AG04450 (cell line): ENCODE measurements at places on chromosomes 1 and 21.

DNA sequence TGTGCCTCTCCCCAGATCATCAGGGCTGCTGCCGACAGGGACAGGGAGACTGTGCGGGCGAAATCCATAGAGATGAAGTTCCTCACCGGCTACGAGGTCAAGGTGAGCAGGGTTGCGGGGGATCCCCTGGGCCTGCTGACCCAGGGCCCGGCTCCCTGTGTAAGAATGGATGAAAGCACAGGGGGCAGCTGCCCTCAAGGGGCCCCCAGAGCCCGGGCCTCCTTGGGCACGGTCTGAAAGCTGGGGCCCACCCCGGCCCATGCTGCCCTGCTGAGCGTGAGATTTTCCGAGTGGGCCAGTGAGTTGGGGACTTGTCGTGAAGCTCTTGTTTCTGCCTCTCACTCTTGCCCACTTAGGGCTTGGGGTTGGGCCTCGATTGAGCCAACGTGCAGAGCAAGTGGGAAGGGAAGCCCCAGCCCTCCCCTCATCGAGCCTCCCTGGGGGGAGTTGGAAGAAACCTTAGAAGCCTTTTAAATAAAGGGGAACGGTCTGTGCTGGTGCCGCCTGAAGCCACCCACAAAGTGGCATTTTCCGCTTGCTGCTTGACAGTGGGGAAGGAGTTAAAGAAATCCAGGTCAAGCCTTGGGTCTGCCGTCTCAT lies 45.2 kb downstream of the COQ8A start:
- no peak for DNase-seq

- DNase-seq = no peak
Observed at GRCh38 chr1:53380296-53380695, 52.4 kb upstream of the LRP8 start.

DNA sequence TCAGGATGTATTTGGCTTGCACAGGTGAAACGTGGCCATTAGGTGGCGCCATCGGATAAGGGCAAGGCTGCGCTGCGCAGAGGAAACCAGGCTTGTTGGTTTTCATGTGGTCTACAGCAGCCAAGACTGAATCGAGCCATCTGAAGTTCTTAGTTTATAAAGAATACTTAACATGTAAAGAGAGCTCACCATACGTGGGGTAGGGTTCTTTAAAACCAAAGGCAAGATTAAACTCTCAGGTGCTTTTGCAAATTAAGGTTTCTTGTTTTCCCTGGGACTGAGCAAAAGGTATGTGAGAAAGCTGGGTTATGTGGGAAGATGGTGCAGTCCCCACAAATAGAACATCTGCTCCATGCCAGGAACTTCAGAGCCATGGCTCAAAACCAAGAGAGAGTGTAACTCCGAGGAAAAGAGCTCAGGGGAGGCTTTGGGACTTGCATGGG lies 9.3 kb downstream of the MASP2 start:
- DNase-seq = peak; percentile 77

GRCh38 chr1:67636146-67636545 lies 48.9 kb upstream of the GADD45A start:
- DNase-seq = no peak

DNA sequence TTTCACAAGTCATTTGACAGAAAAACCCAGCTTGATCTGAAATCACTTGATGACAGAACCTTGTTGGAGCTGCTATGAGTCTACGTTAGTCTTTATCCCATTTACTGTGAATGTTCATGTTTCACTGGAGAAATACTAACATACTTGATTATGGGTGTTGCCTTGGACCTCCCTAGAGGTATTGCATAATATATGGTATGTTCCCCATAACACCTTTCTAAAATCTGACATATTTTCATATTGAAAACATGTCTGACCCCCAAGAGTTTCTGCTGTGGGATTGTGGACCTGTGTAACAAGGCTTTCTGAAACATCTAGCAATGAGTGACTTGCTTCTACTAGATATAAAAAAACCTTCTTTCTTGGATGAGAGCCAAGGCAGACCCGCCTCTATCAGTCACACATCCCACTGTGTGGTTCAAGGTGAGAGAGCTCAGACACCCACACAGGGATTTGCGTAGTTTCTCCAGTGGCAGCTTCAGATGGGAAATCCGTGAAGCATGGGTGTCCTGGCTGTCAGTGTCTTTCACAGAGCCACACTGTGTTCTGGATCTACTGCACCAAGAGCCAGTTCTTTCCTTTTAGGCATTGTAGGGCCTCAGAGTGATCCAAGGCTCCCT lies 4.6 kb downstream of the NENF start:
- DNase-seq = no peak

DNA sequence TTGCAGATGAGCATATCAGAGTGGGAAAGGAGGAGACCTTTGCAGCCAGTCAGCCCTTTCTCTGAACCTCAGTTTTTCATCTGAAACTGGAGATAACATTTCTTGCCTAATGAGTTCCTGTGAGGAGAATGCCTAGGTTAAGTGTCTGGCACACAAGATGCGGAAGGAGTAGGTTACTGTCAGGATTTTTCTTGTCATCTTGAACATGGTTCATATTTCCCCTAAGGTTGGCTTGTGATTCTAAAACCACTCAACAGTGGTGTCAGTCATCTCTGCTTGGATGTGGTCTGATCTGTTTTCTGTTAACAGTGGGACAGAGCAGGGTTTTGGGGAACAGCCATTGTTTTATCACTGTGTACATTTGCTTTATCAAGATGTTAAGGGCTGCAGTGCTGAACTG lies 70.6 kb downstream of the TGFB2 start:
- no peak for DNase-seq

GRCh38 chr1:232748910-232749368 lies 56.3 kb upstream of the MAP10 start:
- DNase-seq = no peak

DNA sequence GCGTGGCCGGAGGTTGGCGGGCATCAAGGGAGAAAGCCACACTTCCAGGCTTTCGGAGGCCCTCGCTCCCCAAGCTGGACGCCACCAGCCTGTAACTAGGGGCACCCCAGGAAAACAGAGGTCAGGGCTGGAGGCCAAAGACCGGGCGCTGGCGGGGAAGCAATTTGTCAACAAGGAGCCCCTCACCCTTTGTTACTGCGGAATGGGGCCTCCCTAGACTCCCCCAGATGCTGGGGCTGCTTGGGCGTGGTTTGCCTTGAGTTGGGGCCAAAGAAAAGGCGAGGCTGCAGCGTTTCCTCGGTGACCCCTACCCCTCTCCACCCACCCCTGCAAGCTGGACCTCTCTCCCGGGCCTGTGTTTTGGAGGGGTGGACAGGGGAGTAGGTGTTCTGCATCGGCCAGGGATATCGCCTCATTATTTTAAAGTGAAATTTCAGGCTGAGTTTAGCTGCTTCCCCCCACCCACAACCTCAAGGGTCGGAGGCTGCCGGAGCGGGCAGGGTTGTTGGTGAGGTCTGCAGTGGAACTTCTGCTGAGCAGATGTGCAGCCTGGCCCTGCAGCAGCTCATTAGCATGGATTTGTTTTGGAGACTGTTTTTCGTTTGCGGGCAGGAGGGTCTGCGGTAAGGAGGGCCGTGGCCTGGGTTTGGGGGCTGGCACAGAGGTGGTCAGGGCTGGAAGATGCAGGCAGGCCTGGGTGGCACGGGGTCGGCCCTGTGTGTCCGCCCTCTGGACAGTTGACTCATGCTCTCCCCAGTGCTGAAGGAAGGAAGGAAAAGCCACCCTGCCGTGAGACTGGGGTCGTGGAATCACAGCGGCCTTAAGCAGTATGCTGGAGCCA lies 1.5 kb downstream of the NBL1 start:
- no peak for DNase-seq

GRCh38 chr1:225876900-225877510 lies 5.2 kb downstream of the TMEM63A start:
- DNase-seq = no peak

GRCh38 chr1:199937661-199938060 lies 89.8 kb upstream of the NR5A2 start:
- no peak for DNase-seq

GRCh38 chr1:50667710-50668356 lies 244.6 kb upstream of the DMRTA2 start:
- no peak for DNase-seq

- peak; percentile 89 for DNase-seq
Observed at GRCh38 chr1:42963378-42964043, 4.8 kb upstream of the SLC2A1 start.

GRCh38 chr1:246367041-246367440 lies 140.0 kb downstream of the SMYD3 start:
- DNase-seq = no peak

- no peak for DNase-seq
Observed at GRCh38 chr21:21373969-21374368, 375.8 kb downstream of the NCAM2 start.

DNA sequence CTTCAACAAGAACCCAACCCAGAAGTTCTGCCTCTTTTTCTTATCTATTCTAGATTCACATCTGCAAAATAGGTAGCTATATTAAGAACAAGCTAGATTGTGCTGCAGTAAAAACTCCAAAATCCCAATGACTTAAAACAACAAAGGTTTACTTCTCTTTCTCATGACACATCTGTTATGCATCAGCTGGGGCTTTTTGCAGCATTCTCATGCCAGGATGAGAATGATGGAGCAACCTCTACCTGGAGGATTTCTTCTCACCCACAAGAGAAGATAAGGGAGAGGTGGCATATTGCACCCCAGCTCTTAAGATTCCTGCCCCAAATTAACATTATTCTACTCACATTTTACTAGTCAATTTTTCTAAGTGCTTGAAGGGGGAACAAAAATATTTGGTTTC lies 152.3 kb upstream of the SPAG17 start:
- DNase-seq = no peak

- DNase-seq = no peak
Observed at GRCh38 chr1:205636732-205637131, 4.9 kb upstream of the ELK4 start.

DNA sequence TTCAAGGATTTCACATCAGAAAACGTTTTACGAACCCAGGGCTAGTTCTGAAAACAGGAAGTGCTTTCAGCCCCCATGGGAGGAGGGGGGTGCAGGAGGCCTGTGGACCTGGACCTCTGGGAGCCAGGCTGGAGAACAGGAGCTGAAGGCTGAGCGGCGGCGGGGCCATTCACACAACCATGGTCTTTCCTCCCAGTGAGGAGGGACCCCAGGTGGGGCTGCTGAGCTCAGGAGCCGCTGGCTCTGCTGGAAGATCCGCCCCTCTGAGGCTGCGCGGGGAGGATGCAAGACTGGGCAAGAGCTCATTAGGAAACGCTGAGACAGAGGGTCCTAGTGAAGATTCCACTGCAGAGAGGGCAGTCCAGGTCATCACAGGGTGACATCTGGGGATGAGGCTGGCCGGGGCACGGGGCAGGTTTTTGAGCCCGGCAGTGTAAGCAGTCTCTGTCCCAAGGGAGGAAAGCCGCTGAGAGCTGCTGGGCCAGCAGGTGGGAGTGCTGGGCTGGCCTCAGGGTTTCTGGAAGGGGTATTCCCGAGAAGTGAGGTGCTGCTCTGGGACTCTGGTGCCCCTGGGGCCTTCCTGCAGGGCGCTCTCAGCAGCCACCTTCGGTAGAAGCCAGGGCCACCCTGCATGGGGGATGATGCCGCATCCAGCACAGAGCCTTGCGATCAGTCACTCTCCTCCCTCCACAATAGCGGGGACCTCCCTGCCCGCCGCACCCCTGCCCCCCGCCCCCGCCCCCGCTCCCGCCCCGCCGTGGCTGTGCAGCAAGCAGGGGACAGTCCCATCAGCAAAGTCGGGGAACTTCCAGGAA lies 7.5 kb downstream of the MX2 start:
- no peak for DNase-seq

DNA sequence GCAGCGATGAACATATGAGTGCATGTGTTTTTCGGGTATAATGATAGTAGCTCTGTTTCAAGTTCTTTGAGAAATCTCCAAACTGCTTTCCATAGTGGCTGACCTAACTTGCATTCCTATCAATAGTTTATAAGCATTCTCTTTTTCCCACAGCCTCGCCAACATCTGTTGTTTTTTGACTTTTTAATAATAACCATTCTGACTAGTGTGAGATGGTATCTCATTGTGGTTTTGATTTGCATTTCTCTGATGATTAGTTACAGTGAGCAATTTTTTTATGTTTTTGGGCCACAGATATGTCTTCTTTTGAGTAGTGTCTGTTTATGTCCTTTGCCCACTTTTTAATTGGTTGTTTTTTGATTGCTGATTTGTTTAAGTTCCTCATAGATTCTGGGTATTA lies 10.6 kb upstream of the RUNX1 start:
- no peak for DNase-seq

GRCh38 chr1:70426154-70427131 lies 15.4 kb downstream of the CTH start:
- no peak for DNase-seq

DNA sequence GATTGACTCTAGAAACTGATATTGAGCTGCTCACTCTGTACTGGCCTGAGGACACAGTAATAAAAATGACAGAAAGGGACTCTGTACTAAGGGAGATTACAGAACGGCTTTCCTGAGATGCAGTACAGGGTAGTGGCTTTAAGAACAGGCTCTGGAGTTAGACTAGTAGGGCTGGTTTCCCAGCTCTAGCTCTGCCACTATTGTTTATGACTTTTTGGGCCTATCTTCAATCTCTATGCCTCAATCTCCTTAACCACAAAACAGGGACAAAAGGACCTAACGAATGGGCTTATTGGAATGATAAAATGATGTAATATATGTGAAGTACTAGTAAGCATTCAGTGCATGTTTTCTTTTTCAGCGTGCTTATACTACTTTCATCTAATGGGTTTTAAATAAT lies 1.4 kb downstream of the DEPDC1 start:
- DNase-seq = no peak

DNA sequence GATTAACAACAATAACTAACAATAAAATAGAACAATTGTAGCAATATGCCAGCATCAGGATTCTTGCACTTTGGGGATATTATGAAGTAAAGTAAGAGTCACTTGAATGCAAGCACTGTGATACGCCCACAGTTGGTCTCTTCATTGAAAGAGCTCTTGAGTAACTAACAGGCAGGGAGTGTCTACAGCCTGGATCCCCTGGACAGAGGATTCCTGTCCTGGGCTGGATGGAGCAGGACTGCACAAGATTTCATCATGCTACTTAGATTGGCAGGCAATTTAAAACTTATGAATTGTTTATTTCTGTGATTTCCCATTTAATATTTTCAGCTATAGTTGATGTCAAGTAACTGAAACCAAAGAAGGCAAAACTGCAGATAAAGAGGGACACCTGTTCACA lies 13.7 kb upstream of the KRTAP19-5 start:
- no peak for DNase-seq
